Mucosa of descending colon (tissue), 3 donors: ENCODE measurements at places on chromosomes 3 and 15. TPM values are rescaled to one million over a fixed set of nuclear protein-coding genes. Genes with fewer than 3 reads are reported as not detected.

RTP3 gene
- total RNA-seq: not detected

DNA sequence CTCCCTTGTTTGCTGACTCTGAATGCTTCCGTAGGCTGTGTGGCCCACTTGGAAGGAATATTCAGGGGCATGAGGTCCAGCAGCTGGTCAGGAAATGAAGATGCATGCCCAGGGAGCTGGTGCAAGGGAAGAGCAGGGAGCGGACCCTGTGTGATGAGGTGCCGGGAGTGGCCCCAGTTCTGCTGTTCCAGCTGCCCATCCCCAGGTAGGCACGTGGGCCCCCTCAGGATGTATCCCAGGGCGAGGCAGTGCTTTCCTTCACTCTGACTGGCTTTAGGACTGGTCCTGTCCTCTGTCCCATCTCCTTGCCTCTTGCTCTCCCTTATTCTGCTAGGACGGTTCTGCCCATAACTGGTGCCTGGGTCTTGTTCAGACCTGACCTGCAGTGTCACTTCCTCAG lies 1.1 kb upstream of the FAM3D start:
- peak; percentile 49 for DNase-seq

GRCh38 chr15:73927476-73928240 lies 1.4 kb downstream of the LOXL1 start:
- DNase-seq: peak; percentile 74

DNA sequence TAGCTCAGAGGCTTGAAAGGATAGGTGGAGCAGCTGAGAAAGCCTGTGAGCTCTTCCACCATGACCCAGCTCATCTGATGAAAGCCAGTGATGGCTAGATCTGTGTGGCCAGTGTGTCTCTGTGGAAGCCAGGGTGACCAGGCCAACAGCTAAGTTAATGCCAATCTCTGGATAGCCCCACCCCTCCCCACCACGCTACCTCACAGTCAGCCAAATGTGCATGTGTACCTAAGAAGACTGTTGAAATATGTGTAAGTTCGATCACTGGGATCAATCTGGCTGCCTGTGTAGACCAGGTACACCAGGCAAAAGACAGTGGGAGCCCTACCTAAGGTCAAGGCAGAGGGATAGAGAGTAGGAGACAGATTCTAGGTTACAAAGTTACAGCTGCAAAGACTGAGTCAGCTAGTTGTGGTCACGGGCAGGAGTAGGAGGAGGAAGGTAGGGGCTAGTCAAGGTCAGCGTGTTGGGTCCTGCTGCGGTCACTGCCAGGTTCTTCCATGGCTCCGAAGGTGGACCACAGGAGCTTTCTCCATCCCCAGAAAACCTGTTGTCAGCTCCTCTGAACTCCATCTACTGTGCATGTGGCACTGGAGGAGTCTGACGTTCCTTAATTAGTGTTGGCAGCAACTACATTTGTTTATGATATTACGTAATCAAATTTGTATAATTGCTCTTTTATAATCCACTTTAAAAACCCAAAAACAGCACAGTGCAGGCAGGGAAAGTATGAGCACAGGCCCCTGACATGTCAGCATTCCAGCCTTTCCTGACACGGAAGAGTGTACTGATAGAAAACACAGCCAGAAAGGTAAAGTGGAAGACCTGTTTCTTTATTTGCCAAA lies 318.0 kb downstream of the CLSTN2 start:
- no peak for DNase-seq

DNA sequence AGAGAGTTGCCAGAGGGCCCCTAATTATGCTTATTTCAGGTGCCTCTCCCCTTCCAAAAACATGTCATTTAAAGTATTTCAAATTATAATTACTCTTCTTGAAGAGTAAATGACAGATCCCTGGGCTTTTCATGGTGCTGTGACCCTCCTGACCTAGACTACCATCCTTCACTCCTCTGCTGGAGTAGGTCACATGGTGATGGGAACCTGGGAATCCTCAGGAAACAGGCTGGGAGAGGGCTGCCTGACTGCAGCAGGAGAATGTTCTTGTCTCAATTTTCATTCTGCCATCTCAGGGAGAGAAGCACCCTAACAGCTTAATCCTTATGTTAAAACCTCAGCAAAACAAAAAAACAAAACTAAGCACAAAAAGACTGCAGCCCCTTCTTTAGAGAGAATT lies 24.6 kb downstream of the PGBD4 start:
- no peak for DNase-seq

DNA sequence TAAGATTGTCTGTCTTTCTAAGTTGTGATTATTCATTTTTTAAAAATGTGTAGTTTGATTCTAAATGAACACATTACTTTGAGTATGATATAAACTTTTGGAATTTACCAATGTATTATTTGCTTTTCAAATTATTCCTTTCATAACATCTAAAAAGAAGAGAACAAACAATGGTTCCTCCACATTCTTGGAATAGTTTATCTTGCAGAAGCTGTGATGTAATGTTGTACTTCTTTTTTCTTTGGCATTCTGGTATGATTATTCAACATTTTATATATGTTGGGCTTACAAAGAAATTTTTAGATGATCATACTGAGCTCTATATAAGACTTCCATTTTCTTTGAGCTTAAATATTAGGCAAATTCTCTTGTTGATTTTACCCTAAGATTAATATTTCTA lies 419.2 kb downstream of the DIPK2A start:
- DNase-seq: no peak

GRCh38 chr3:114285648-114286230 lies 8.1 kb upstream of the TIGIT start:
- no peak for DNase-seq

- DNase-seq: no peak
Measured at GRCh38 chr3:107235928-107236315, 141.3 kb upstream of the CCDC54 start.

DNA sequence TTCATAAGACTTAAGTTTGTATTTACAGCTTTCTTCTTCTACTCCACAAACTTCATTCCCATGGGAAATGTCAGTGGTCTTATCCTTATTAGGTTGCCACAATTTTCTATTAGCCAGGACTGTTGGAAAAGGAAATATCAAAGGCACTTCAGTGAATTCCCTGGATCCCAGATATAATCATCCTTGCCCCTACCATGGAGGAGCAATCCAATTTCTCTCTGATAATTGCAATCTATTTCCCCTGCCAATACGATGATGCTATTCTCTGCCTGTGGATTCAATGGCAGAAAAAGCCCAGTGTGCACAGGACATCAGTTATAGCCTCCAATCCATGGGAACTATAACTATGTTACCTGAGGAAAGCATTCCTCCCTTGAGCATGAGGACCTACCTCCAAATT lies 536.4 kb upstream of the UBE2E2 start:
- DNase-seq: no peak

GRCh38 chr3:71339049-71339448 lies 244.5 kb downstream of the FOXP1 start:
- DNase-seq: no peak

DNA sequence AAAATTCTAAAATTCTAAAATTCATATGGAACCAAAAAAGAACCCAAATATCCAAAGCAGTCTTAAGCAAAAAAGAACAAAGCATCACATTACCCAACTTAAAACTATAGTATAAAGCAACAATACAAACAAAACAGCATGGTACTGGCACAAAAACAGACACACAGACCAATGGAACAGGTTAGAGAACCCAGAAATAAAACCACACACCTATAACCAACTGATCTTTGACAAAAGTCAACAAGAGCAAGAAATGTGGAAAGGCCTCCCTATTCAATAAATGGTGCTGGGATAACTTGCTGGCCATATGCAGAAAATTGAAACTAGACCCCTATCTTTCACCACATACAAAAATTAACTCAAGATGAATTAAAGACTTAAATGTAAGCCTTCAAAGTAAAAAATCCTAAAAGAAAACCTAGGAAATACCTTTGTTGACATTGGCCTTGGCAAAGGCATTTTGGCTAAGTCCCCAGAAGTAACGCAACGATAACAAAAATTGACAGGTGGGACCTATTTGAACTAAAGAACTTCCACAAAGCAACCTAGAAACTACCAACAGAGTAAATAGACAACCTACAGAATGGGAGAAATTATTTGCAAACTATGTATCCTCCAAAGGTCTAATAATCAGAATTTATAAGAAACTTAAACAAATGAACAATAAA lies 56.9 kb downstream of the TTBK2 start:
- no peak for DNase-seq

- DNase-seq: no peak
Measured at GRCh38 chr3:6228958-6229683, 631.8 kb upstream of the GRM7 start.

DNA sequence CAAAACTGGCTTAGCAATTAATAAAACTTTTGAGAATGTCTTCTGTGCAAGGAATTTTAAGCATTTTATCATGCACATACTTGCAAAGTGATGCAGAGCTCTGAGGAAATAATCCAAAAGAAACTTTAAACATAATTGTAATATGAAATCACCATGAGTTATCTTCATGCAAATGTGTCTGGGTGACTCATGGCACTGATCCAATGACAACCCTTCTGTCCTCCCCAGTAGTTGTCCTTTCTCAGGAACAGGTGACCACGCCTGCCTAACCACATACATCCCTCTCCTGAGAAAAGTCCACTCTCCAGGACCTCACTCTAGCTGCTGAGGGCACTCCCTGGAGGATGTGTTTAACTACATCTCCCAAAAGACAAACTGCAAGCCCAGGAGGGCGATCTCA lies 530.6 kb upstream of the IL12A start:
- no peak for DNase-seq

CCR8 gene
- not detected for total RNA-seq

GCNT3 gene
- total RNA-seq: 239 TPM

OXTR gene
- 0.70 TPM for total RNA-seq

- DNase-seq: no peak
Measured at GRCh38 chr15:57036352-57036751, 117.9 kb downstream of the TCF12 start.

DNA sequence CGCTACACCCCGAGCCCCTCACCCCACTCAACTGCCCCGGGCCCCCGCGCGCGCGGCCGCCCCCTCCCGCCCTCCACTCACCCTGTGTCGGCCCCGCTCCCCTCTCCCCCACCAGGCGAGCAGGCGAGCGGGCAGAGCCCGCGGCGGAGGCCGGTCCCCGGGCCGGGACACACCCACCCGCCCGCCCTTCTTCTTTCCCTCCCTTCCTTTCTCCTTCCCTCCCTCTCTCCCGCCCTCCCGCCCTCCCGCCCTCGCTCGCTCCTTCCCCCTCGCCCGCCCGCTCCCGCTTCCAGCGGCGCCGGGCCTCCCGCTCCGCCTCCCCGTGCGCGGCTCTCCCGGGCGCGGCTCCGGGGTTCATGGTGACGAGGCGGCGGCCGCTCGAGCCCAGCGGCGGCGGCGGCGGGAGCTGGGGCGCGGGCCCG lies at the start of gene CTDSPL:
TSS of gene CTDSPL (plus strand) at position 261 of the 422 bp plus-strand sequence. CDS start 320 bp downstream, outside the sequence.
- DNase-seq: peak; percentile 52

DNA sequence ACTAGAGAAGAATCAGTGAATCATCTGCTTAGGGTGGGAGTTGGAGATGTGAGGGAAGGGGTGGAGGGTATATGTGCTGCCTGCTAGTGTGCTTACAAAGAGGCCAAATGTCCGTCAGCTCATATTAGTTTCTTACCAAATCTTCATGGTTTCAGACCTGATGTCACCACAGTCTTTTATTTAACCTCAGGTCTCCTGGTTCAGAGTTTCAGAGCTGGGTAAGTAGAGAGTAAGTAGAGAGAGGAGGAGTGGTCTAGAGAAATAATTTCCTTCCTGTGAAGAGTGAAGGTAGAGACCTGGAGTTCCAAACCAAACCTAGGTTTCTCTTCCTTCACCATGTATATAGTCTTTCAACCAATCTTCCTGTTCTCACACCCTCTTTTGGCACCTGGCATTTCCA lies 17.5 kb upstream of the P2RY1 start:
- no peak for DNase-seq

CFAP100 gene
- total RNA-seq: not detected

DNA sequence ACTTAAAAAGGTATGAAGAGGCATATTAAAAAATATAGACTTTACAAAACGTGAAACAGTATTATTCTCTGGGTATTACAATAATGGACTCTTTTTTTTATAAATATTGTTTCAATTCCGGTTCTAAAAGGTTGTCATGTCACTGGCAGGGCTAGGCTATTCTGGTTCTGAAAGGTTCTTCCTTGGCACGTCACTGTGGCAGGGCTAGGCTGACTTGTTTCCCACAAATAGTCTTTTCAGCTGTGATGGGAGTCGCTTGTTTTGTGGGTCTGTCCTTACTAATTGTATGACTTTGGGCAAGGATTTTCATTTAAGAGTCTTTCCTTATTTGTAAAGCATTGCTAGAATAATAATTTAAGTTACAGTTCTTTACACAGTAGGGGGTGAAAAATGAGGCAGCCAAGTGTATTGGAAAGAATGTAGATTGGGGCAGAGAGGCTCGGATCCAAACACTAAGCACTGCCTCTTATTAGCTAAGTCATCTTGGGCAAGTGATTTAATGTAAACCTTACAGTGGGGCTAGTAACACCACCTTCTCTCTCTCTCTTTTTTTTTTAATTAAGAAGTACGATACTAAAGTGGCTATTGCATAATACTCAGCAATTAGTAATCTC lies 12.4 kb upstream of the MELTF start:
- DNase-seq: no peak

GRCh38 chr15:63708126-63708772 lies 111.1 kb downstream of the FBXL22 start:
- no peak for DNase-seq

TMCO5A gene
- not detected for total RNA-seq

CFAP92 gene
- total RNA-seq: 1.1 TPM

GATM gene
- 7.7 TPM for total RNA-seq

GRCh38 chr3:36393563-36393962 lies 13.3 kb downstream of the STAC start:
- DNase-seq: no peak

- DNase-seq: no peak
Measured at GRCh38 chr3:161069511-161070251, 35.5 kb downstream of the B3GALNT1 start.

DNA sequence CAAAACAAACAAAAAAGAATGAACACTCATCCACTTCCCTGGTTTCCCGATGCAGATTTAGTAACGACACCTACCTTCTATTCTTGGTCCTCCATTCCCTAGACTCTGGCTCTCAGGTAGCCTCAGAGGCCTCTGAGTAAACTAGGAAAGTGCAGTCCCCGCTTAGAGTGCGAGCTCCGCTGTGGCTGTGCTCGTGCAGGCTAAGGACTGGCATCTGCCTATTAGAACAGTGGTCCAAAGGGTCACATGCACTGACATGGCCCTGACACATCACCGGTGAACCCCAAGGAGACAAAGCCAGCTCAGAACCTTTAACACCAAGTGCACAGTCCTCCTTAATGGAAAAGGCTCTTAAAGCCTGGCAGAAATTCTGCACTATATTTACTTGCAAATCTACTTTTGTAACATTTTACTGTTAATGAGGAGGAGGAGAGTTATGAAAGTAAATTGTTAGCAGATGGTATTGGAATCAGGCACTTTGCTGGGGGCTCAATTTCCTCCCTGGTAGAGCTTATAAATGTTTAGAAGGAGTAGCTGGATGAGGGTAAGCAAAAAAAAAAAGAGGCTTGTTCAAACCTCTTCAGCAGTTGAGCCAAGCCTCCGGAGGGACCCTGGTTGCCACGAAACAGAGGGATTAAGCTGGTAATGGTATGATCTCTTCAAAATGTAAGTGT lies 31.1 kb downstream of the VGLL4 start:
- DNase-seq: no peak

- no peak for DNase-seq
Measured at GRCh38 chr15:50187525-50187924, 5.5 kb downstream of the SLC27A2 start.

GRCh38 chr3:148173851-148174250 lies 523.9 kb upstream of the AGTR1 start:
- DNase-seq: no peak

- DNase-seq: peak; percentile 14
Measured at GRCh38 chr15:31485431-31485830, 158.8 kb downstream of the KLF13 start.

GRCh38 chr15:99224372-99225214 lies 24.8 kb downstream of the TTC23 start:
- DNase-seq: no peak
